EH (cell line): ENCODE measurements at places on chromosomes 12 and 14.

- DNase-seq = no peak
Observed at GRCh38 chr14:74409441-74409840, 16.6 kb downstream of the SYNDIG1L start.

GRCh38 chr12:111117017-111117416, 196.6 kb upstream of the MYL2 start:
- DNase-seq = no peak

- no peak for DNase-seq
Observed at GRCh38 chr14:97866195-97866594, 1069.0 kb downstream of the VRK1 start.

DNA sequence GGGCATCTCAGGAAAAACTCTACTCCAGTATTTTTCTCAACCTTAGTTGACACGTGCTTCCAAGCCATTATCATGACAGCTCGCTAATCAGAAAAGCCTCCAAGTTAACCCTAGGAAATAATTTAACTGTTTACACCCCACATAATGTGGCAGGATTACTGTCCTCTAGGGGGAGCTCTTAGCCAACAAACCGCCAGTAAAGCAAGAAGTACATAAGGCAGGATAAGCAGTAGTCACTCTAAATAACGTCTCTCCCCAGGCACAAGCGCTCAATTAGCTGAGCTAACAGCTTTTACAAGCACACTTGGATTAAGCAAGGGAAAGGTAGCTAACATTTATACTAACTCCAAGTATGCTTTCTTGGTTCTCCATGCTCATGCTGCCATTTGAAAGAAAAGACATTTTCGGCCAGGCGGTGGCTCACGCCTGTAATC, 22.8 kb downstream of the APOBEC1 start:
- DNase-seq = peak; percentile 30

- DNase-seq = no peak
Observed at GRCh38 chr14:105486974-105487448, 325 bp downstream of the CRIP1 start.

DNA sequence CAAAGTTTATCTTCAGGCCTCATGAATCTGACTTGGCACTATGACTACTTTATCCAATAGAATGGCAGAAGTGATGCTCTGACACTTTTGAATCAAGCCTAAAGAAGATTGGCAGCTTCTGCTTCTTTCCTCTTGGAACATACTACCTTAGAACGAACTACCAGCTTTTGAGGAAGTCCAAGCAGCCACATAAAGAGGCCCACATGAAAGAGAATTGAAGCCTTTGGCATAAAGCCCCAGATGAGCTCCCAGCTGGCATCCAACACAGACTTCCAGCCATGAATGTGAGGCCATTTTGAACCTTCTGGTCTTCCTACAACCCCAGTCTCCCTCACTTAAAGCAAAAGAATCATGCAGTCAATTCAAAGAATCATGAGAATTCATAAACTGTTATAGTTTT, 65.8 kb downstream of the EEA1 start:
- DNase-seq = no peak

DNA sequence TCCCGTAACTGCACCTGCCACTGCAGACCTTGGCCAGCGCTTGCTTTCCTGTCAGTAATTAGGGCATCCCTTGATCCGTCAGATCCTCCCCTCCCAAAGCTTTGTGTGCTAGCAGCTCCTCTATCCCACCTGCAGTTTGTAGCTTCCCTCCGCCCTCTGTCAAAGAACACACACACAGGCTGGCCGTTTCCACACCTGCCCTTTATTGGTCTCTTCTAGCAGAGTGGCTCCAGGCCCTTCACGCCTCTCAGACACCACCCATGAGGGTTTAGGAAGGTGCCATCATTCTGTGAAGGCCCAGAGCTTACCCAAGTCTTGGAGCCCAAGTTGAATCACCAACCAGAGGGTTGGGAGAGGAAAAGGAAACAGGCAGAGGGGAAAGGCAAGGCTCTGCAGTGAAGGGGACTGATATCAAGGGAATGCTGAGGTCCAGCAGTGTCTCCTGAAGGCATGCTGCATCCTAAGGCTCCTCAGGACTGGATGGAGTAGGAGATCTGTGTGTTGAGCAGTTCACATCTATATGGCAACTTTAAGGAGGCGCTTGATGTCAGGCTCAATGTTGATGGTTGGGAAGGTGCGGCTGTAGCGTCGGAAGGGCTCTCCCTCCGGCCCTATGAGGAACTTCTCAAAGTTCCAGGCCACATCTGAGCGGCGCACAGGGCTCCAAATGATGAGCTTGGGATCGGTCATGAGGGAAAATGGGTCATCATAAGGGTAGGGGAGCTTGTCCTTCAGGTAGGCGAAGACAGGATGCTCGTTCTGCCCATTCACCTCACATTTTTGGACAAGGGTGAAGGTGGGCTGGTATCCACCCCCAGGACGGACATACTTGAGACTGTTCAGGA, 3.4 kb downstream of the GPX2 start:
- no peak for DNase-seq

DNA sequence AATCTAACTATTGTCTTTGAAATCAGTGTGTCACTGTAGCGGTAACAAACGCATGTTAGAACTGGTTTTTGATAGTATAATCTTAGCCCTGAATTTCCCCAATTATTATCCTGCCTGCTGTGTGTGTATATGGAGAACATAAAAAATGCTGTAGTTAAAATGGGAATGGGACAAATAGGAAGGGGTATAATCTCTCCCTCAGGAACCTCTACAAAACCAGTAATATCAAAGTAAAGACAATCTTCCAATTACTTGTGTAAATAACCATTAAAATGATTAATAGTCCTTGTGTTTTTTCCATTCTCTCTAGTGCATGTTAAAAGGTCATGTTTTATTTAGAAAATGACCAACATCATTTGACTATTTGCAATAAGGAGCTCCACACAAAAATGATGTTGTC, 200.1 kb upstream of the TMTC1 start:
- DNase-seq = no peak

DNA sequence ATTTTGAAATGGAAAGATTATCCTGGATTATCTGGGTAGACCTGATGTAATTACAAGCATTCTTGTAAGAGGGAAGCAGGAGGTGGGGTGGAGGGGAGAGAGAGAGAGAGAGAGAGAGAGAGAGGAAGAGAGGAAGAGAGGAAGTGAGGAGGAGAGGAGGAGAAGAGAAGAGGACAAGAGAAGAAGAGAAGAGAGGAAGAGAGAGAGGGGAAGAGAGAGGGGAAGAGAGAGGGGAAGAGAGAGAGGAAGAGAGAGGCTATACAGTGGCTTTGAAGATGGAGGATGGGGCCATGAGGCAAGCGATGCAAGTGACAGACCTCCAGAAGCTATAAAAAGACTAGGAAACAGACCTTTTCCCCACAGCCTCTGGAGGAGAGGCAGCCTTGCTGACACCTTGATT, 13.7 kb upstream of the CHST11 start:
- DNase-seq = no peak

DNA sequence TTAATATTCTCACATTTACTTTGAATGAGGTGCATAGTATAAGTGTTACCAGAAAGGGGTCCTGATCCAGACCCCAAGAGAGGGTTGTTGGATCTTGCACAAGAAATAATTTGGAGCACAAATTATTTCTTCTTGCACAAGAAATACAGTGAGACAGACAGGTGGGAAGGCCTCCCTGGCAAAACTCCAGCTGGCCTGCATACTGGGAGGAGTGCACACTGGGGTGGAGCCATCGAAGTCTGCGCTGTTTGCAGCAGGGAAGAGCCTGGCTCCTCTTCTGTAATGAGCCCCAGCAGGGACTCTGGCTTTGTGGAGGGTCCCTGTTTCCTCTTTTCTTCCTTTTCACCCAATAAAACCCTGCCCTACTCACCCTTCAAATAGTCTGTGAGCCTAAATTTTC, 141.6 kb downstream of the GLT1D1 start:
- DNase-seq = no peak

- no peak for DNase-seq
Observed at GRCh38 chr12:497501-498160, 37.9 kb downstream of the B4GALNT3 start.

- no peak for DNase-seq
Observed at GRCh38 chr12:114703060-114703493, 19.1 kb upstream of the TBX3 start.

DNA sequence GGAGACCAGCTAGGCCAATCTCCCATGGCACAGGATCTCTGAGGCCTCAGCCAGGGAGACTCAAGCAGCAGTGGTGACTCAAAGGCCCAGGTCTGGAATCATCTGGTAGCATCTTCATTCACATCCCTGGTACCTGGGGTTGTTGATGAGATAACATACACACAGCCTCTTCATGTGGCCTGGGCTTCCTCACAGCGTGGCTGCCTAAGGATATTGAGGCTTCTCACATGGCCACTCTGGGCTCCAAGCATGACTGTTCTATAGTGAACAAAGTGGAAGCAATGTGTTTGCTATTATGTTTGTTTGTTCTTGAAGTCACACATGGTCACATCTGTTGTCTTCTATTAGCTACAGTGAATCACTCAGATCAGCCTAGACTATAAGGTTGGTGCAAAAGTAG, 584.1 kb downstream of the VRK1 start:
- DNase-seq = no peak
